Adipose tissue (tissue), 3 donors: ENCODE measurements at places on chromosomes 13 and 19. TPM values are rescaled to one million over a fixed set of nuclear protein-coding genes. Genes with fewer than 3 reads are reported as not detected.

Gene KLC3
- polyA plus RNA-seq = not detected

Gene ANKLE1
- 0.70 TPM for polyA plus RNA-seq

Gene ZNF181
- polyA plus RNA-seq = 8.8 TPM

Gene SEMA6B
- polyA plus RNA-seq = 18.6 TPM

Gene MCEMP1
- 20.8 TPM for polyA plus RNA-seq

Gene LRRC4B
- 3.0 TPM for polyA plus RNA-seq

Gene OR7C1
- 0.34 TPM for polyA plus RNA-seq

Gene PLIN4
- polyA plus RNA-seq = 73.6 TPM

Gene DHPS
- 69.6 TPM for polyA plus RNA-seq

Gene ALOX5AP
- polyA plus RNA-seq = 8.7 TPM

Gene OVOL3
- not detected for polyA plus RNA-seq

Gene OR7A5
- polyA plus RNA-seq = not detected

Gene PPP6R1
- polyA plus RNA-seq = 12.9 TPM

Gene HCN2
- 0.29 TPM for polyA plus RNA-seq

Gene APLP1
- polyA plus RNA-seq = 3.0 TPM

Gene SOX1
- polyA plus RNA-seq = not detected

Gene KLHL1
- 0.05 TPM for polyA plus RNA-seq

Gene CYP4F8
- not detected for polyA plus RNA-seq

Gene C19orf67
- not detected for polyA plus RNA-seq

Gene LSR
- polyA plus RNA-seq = 12.9 TPM

Gene LEUTX
- polyA plus RNA-seq = not detected

Gene FGF22
- polyA plus RNA-seq = 0.35 TPM

Gene CLEC4G
- 2.7 TPM for polyA plus RNA-seq

Gene IL17D
- polyA plus RNA-seq = 0.98 TPM

Gene PDX1
- polyA plus RNA-seq = 6.6 TPM

Gene LNX2
- 3.0 TPM for polyA plus RNA-seq

Gene PEAK3
- 0.45 TPM for polyA plus RNA-seq

Gene S1PR5
- polyA plus RNA-seq = 0.12 TPM
